ENCODE measurements at places on chromosomes 4 and X.
A peak's percentile ranks its signal among the peaks of the same experiment; 100 is the strongest.

DNA sequence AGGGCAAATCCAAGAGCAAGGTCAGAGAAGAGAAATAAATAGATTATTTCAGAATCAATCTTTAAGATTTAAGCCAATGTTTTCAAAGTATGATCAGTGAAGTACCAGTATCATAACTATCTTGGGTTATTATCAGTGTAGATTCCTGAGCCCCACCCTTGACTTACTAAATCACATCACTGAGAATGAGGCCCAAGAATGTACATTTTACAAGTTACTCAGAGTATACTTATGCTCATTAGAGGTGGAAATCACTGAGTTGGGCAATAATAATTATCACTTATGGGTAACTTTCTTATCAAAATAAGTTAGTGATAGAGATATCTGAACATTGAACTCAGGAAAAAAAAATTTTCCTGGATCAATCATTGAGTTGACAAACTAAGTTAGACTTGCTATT lies 121.6 kb upstream of the NOCT start:
- no peak for DNase-seq

DNA sequence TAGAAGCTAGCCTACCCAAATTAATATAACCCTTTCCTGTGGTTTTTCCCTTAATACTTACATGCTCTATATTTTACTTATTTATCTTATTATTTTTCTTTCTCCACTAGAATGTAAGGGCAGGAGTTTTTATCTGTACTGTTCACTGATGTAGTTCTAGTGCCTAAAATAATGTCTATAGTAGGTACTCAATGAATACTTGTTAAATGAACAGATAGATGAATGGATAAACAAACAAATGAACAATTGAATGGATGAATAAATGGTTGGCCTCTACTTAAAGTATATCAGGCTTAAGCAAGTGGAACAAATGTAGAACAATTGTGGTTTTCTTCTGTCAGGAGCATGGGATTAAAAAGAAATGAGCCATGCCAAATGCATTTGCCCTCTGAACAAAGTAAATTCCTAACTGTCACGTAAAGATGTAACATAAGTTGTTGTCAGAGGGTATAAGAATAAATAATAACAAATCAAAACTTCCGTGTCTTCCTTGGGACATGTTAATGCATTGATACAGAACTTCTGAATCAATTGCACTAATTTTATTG lies 54.1 kb downstream of the SYTL5 start:
- DNase-seq: no peak

DNA sequence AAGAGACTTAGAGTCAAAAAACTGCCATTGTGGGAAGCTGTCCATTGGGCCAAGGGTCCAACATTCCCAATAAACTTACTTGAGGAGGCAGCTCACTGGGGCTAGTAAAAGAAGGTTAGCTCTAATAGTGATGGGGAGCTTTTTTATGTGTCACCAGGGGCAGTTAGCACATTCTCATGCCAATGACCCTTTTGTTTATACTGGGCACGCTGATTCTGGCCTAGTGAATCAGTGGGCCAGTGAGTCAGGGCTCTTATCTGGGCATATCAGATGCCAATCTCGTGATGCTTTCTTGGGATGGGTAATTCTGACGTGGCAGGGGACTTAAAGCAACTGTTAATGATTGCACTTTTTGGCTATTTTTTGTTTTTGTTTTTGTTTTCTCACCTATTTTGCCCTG lies 27.8 kb downstream of the TCEAL1 start:
- DNase-seq: no peak

GRCh38 chr4:74625981-74626380 lies 168.3 kb downstream of the BTC start:
- no peak for DNase-seq

- DNase-seq: peak; percentile 27
Measured at GRCh38 chr4:89158884-89159503, 47.7 kb downstream of the TIGD2 start.

All from SHP77 (cell line).